ENCODE measurements at places on chromosomes 13 and 19.

DNA sequence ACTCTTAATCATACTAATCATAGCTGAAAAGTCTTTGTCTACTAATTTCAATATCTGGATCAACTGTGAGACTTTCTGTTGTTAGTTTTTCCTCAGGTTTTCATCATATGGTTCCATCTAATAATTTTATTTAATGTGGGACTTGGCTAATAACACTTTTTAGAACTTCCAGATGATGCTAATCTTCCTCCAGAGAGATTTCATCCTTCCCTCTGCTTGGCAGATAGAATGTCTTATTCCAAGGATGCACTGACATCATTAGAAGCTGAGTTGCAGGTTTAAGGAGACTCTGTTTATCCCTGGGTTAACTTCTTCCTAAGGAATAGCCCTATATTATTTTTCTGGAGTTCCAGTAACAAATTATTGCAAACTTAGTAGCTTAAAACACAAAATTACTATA is 325.6 kb downstream of the COG6 start:
- no peak for DNase-seq

- no peak for DNase-seq
Measured at GRCh38 chr13:109650861-109651260, 135.5 kb downstream of the IRS2 start.

DNA sequence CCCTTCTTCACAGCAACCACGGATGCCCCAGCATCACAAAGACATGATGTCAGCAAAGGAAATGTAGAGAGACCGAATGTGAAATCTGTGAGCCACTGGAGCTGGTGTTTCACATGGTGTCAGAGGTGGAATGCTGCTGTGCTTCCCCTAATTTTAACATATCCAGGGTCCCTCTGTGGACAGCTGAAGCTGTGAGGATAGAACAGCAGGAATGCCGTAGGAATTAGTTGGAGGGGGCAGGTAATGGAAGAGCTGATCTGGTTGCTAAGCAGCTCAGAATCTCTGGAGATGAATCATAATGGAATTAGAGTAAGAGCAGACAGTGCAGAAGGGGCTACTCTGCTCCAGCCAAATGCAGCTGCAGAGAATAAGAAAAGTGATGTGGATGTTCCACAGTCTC is 68.9 kb upstream of the ZNF835 start:
- no peak for DNase-seq

GRCh38 chr13:24269821-24270220 is 39.6 kb upstream of the C1QTNF9 start:
- DNase-seq = no peak

DNA sequence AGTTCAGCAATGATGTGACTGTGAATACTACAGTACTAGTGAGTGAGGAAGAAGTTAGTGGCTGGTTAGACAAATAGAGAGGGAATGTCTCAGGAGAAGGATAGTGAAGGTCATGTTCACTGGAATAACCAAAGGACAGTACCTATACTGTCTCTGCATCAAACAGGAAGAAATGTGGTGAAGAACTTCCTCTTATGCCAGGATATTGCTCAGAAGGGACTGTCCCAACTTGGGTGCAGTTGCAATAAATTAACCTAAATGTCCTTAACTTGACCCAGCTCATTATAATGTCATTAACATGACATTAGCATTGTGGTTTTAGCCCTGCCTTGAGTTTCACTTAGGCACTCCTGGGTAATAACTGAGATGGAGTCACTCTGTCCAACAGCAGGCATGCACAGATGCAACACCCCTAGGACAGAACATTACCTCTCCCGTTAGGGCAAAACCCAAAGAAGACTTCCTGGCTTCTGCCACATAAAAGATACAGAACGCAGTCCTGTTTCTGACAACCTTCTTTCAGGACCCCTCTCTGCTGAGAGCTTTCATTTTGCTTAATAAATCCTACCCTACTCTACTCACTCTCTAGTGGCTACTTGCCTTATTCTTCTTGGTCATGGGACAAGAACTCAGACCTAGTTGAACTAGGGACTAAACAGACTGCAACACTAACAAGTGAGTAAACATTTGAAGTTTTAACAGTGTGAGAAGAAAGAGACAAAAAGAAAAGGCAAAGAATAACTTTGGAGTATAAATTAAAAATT is 1591.6 kb upstream of the MIR17HG start:
- no peak for DNase-seq

DNA sequence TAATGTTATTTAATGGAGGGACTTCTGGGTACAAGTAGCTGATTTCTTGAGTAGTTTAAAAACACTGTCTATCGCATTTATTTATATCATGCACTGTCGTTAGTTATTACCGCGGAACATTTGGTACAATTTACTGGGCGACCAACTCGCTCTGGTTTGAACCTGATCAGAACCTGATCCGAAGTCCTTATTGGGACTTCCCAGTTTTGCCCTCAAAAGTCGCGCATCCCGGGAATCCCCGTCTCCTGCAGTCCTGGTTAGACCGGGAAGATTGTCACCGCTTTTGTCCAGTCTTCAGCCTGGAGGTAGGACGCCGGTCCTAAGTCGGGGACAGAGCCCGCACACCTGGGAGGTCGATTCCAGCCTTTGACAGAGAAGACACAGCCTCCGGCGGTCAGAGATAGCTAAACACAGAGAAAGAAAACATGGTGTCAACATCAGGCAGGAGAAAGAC is 694 bp downstream of the CLN5 start:
- DNase-seq = no peak

DNA sequence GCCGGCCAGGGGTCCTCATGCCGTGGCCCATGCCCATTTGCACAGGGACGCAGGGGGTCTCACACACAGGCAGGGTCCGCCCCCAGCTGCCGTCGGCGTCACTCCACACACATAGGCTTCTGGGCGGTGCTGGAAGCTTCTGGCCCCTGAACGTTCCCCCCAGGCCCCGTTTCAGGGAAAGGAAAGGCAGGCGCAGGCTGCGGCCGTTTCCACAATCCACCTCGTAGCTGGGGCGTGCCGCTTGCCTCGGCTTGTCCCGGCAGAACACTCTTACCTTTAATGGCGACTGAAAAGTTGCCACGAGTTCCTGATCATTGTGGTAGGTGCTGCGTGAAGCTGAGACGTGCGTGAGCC is 53.4 kb downstream of the MCF2L start:
- no peak for DNase-seq

DNA sequence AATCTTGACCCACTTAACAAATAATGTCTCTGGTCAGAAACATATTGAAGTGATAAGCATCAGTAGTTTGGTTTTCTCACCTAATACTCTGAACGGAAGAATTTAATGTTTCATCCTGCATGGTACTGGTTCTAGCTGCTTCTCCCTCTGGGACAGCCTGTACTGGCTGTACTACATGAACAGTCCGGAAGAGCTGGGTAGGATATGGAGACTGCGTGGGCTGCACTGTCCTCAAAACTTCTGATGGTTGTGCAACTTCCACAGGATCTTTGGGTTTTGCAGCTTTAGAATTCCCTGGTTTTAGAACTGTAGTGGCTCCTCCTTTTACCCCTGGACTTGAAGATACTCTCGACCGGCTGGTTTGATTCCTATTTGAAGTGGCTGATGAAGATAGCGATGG is 78.3 kb downstream of the ELF1 start:
- DNase-seq = no peak

GRCh38 chr13:43838909-43839308 is 40.6 kb downstream of the CCDC122 start:
- DNase-seq = no peak

GRCh38 chr13:80171096-80171495 is 169.8 kb downstream of the SPRY2 start:
- DNase-seq = no peak

GRCh38 chr13:91879360-91879759 is 480.9 kb downstream of the GPC5 start:
- no peak for DNase-seq

GRCh38 chr13:110518571-110518970 is 43.0 kb downstream of the RAB20 start:
- no peak for DNase-seq

- no peak for DNase-seq
Measured at GRCh38 chr13:76516013-76516412, 370.2 kb downstream of the KCTD12 start.

- no peak for DNase-seq
Measured at GRCh38 chr19:33826521-33826920, 29.9 kb downstream of the KCTD15 start.

DNA sequence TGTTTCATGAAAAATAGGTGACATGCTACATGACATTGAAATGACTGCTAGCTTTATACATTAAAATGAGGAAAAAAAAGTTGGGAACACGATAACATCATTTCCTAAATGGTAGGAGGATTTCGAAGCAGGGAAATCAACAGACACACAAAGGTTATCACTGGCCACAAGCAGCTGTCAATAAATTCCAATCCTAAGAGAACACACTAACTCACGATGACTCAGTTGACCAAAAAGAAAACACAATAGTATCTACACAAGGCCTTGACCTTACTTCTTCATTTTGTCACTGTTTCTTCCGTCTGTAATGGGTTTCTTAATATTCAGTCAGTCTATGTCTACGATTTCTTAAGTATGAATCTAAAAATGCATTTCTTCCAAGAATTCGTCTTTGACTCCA is 36.5 kb downstream of the STARD13 start:
- DNase-seq = no peak
